ENCODE measurements at places on chromosomes 7 and 10.

GRCh38 chr7:71349682-71350481 lies 217.9 kb downstream of the GALNT17 start:
- DNase-seq = no peak

DNA sequence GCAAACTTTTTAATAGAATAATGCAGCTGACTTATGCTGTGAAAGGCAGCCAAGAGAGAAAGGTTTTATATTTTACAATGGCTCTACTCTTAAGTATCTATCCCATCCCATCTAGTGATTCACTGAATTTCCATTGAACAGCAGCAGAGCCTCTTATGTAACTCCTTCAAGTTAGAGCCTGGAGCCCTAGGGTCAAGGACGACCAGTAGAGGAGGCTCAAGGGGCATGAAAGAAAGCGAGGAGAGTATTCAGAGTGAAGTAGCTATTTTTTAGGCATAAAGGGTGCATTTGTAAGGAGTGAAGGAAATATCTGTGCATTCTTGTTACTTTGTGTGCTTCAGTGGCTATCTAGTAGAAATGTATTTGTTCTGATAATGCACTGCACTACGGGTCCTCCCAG lies 180.2 kb upstream of the TPK1 start:
- DNase-seq = no peak

- DNase-seq = no peak
Observed at GRCh38 chr10:44126291-44126717, 258.6 kb downstream of the CXCL12 start.

GRCh38 chr10:101235766-101236165 lies 6.5 kb upstream of the LBX1 start:
- DNase-seq = no peak

GRCh38 chr7:22601408-22601807 lies 101.4 kb upstream of the STEAP1B start:
- DNase-seq = no peak

GRCh38 chr7:65978891-65979582 lies 3.0 kb downstream of the GUSB start:
- DNase-seq = no peak

DNA sequence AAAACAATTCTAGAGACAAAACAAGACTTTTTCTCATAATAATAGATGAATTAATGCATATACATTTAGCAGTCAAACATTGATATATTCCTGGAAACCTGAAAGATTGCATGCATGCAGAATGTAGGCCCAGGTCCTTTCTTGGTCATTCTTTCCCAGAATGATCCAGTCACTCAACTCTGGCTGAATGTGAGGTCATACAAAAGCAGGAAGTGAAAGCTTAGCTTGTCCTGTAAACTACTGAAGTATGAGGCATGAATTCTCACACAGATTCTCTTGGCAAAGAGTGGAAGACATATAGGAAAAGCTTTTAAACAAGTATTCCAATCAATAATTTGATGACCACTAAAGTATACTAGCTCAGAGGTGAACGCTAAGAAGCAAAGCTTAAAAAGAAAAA lies 253.9 kb downstream of the PPP1R3A start:
- DNase-seq = no peak

DNA sequence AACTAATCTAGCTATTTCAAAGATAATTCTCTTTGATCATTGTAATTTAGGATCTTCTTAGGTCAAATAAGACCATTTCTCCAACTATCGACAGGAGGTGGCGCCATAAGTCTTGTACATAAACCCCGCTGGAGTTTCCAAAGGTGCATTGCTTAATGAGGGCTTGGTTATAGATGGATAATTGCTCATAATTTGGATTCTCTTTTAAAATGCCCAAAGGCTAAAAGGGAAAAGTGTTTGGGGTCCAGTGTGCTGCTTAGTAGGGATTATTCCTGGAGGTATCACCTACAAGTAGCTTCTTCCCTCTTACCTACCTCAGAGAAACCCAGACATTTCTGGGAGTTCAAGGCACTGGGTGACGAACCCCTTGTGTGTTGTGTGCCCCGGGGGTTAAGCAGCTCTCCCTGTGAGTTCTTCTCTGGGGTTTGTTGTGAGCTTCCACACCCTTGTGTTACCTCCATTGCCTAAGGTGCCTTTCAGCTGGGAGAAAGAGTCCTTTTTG lies 75.2 kb downstream of the PAXIP1 start:
- DNase-seq = peak; percentile 89

DNA sequence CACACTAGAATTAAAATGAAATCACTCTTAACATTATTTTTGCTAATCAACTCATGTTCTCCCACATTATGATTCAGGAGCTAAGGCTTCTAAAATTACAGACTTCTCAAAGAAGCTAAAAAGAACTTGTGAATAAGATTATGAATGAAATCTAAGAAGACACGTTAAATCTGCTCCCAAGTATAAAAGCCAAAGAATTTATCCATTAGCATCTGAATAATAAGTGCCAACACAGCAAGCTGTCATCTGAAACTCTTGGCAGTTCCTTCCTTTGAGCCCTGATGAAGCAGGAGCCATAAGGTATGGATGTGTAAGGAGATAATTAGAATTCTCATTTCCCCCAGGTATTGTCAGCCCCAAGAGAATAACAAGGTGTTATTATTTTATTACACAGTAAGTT lies 50.3 kb downstream of the TPK1 start:
- DNase-seq = no peak

DNA sequence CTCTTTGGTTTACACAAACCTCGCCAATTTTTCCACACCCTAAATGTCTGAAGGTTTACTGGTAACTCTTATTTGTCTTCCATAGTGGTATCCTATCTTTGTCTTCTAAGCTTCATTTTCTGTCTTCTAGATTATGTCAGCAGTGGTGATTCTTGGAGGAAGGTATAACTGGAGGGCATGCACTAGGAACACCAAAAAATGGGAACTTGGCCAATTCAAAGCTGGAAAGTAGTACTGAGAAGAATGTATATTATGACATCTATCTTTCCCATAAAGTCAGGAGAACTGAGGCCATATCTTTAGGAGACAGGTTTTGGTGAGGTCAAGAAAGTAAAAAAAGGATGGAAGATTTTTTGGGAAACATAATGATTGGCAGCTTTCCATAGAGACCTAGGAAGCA lies 113.3 kb downstream of the CPEB3 start:
- DNase-seq = no peak

DNA sequence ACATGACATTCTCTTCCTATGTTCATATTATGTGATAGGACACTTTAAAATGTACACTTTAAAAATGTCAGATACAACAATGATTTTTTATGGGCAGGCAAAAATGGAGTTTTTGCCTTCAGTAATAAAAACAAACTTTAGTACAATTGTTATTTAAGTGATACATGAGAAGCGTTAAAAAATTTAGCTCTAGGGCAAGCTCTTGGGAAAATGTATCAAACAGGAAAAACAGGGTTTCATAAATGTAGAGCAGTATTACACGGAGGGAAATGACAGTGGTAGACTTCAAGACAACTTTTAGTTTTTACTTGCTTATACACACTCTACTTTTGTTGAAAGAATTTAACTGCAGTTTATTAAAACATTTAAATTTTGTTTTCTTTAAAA lies 1.5 kb downstream of the FHIP2A start:
- no peak for DNase-seq

DNA sequence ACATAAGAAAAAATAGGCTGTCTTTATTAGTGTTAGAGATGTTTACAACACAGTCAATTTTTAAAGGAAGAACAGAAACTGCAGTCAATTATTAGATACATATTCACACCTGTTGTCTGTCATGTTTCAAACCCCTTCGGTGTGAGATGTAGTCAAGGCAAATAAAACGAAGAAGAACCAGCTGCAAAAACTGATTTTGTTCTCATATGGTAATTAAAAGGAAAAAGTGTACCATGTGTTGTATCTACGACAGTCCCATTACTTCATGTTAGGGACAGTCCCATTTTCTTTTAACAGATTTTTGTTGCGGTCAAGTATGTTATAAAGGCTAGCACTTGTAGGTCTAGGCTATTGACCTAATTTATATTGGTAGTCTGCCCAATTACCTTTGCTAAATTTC lies 149.4 kb downstream of the LRRN3 start:
- DNase-seq = no peak

DNA sequence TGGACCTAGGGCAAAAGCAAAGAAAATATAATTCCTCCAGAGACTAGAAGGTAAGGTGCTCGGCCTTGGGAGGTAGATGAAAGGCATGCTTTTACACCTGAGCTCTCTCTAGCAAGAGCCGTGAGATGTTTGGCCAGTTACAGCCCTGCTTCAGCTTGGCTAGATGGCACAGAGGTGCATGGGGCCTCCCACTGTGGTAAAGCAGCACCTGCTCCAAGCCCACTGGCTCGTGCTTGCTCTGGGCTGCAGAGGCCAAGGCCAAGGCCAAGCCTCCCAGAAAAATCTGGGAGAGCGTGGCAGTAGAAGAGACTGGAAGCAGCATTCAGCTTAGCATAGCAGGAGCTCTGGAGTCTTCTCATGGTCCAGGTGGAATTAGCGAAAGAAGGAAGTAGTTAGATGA lies 31.0 kb upstream of the OPALIN start:
- no peak for DNase-seq

GRCh38 chr10:101818872-101819633 lies 809 bp upstream of the OGA start:
- DNase-seq = no peak

- DNase-seq = no peak
Observed at GRCh38 chr10:49700997-49701396, 21.5 kb downstream of the C10orf53 start.

GRCh38 chr7:30199271-30199670 lies 64.5 kb downstream of the MTURN start:
- no peak for DNase-seq

GRCh38 chr7:29987083-29987482 lies 2.5 kb downstream of the SCRN1 start:
- DNase-seq = no peak

DNA sequence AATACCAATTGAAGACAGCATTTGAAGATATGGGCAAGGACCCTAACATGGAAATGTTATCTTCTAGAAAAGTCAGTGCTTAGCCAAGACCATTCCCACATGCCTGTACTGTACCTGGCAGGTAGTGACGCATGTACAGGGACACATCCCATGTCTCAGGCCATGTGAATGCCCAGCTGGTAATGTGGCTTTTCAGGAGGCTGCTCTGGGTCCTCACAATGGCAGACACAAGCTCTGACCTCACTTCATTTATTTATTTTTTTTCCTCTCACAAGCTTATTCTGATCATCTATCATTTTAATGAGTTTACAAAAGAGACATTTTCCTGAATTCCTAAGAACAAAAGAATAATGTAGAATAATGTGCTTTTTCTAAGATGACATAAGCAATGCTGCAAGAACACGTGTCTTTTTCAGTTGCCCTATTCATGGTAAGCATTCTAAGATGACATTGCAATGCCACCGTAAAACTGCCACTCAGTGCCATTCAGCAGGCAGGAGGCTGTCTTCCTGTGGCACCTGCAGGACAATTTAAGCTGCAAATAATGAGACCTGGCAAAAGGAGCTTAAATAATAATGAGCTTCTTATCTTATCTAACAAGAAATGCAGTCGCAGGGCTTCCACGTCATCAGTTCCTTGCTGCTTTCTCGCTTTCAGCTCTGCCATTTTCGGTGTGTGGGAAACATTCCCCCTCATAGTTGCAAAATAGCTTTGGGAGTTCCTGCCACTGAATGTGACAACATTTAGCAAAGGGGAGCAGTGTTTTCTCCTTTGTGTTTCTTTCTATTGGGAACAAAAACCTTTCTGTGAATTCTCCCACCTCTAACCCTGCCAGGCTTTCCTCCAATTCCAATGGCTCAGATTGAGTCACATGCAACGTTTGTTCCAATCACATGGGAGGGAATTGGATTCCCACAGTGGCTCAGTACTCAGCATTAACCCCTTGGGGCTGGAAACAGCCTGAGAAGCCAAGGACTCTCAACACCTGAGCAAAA lies 113.0 kb downstream of the SEC23IP start:
- peak; percentile 34 for DNase-seq

GRCh38 chr10:72418679-72419078 lies 64.0 kb upstream of the DNAJB12 start:
- DNase-seq = no peak

- DNase-seq = no peak
Observed at GRCh38 chr10:86377797-86378146, 11.2 kb upstream of the GRID1 start.

DNA sequence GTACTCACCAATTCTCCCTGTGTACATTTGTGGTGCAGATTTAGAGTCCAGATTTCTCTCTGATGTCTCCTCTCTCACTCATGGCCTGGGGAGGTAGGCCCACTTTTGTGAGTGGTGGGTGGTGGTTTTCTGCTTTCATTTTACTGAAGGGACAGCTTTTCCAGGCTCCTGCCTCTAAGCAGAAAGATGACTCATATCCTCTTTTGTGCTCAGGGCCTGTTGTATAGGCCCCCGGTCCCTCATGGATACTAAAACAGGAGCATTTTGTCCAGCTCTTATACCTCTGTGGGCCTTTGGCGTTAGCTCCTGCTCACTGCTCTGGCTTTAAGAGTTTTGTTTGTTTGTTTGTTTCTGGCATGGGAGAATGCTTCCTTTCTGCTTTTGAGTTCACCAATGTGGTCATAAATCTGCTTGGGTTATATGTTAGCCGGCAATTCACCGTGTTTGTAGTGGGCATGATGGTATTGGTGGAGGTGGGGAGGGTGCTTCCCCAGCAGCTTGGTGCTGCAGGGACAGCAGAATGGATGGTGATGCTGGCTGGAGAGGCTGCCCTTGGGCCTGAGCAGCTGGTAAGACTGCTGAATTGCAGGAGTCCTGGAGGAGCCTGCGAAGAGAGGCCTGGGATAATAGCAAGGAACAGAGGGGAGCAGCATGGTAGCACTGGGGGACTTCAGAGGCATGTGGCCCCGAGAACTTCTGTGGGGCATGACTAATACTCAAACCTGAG lies 468.7 kb downstream of the RPS24 start:
- DNase-seq = no peak

DNA sequence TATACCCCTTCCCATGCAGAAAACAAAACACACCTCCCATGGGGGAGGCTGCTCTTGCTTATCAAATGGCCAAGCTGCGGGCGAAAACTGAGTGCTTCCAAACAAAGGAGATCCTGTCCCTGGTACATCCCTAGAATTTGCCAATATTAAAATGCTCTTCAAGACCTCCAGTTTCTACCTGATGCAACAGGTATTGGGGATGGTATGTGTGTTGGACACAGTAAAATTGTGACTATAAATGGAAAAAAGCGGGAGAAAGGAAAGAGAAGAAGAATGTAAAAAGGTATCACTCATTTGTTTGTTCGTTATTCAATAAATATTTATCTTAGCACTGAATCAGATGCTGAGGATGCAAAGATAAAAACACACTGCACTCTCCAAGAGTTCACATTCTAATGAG lies 123.9 kb downstream of the KMT2E start:
- no peak for DNase-seq

- no peak for DNase-seq
Observed at GRCh38 chr7:90648834-90649233, 52.7 kb downstream of the CDK14 start.
